Femur (tissue), 1 donor: ENCODE measurements at places on chromosomes 4 and X.

- peak; percentile 43 for DNase-seq
Observed at GRCh38 chr4:186948361-186949242, 224.9 kb upstream of the FAT1 start.

DNA sequence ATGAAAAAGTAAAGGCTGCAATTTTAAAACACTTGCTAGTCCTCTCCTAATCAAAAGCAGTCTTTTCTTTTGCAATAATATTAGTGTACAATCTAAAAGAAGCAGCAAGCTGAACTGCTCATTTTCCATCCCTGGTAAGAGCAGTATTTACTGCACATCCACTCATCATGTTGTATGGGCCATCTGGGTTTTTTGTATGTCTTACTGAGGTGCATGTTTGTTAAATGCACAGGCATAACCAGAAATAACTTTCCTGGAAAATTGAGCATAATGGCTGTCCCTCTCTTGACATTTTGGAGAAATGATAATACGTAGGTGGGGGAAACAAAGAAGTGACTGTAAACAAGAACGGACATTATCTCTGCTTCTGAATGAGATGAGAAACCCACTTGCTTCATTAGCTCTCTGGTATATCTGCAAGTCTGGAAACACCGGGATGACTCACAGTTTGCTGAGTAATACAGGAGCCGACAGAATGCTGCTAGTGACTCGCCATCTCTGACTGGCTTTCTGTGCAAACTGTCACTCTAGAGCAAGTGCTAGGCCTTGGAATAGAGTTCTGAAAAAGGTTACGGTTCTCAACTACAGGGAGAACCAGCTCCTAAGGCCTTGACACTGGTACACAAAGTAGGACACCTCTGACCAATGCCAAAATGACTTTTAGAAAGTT lies 85.7 kb upstream of the MTM1 start:
- no peak for DNase-seq

DNA sequence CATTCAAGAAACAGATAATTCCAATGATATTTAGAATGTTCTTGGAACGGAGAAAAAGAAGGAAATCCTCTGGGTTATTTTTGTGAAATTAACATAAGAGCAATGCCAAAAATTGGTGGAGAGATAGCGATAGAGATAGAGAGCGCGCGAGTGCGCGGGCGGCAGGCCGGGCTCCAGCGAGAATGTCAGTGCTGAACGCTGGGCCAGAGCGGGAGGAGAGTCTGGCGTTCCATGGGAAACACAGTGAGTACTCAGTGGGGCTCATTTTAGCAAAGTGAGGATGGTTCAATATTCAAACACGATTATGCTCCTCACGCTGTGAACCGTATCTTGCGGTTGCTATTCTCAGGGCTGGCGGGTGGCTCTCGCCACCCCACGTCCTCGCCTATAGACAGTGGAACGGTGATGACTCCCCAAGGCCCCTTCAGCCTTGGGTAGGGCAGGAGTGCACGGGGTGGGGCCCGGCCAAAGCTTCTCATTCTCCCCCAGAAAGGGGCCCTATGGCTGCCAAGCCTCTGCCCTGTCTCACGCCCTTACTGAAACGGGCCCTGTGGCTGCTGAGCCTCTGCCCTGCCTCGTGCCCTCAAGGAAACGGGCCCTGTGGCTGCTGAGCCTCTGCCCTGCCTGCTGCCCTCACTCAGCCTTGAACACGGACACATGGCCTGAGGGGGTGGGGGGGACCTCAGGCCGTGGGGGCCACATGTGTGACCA lies 16.9 kb downstream of the CPLX1 start:
- no peak for DNase-seq

DNA sequence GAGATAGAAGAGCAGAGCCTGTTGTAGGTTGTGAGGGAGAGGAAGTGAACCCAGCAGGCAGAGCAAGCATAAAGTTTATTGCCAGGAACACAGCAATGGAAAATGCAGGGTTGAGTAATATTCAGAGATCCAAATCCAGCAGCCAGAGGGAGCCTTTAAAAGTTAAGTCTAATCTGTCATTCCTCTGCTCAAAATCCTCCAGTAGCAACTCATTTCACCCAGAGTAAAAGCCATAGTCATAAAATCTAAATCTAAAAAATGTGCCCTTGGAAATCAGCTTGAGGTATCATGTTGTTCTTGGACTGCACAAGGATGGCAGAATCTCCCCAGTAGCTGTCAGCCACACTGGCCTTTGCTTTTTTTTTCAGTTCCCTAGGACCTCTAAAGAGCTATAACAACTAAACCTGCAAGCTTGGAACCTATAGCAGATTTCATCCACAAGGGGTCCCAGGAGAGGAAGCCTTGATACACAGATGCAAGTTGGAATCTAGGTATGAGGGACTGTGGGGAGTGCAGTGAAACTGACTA lies 62.9 kb upstream of the FRAS1 start:
- DNase-seq = peak; percentile 28

DNA sequence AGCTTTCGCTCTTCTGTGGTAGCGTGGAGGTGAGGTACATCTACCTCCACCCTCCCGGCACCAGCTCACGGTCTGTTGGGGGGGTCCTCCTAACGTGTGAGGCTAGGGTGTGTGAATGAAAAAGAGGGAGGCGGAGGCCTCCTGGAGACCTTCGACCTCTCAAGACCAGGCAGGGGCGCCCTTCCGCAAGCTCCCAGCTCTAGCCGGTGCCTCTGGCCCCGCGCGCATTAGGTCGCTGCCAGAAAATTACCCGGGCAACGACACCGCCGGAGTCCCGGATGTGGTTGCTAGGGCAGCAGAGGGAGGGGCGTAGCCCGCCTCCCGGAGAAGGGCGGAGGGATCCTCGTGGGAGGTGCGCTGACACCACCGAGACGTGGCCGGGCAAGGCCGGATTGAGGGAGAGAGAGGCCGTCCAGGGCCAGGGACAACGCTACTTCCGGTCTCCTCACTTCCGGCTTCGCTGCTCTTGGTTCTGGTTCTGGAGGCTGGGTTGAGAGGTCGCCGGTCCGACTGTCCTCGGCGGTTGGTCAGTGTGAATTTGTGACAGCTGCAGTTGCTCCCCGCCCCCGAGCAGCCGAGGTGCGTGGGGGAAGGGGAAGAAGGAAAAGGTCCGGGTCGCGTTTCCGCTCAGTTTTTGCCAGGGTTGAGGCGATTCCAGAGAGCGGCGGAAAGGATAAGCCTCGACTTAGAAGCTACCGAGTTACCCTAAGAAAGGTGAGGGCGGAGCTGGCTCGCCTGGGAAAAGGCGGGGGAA lies at the start of the genes ARFIP1 and TIGD4:
Gene ARFIP1 (plus strand): TSS at position 442 of the 754 bp plus-strand sequence. CDS start 49,680 bp downstream, outside the sequence.
Gene TIGD4 (minus strand): TSS at position 218 of the 754 bp plus-strand sequence. CDS start 8,726 bp downstream, outside the sequence.
- peak; percentile 99 for DNase-seq

DNA sequence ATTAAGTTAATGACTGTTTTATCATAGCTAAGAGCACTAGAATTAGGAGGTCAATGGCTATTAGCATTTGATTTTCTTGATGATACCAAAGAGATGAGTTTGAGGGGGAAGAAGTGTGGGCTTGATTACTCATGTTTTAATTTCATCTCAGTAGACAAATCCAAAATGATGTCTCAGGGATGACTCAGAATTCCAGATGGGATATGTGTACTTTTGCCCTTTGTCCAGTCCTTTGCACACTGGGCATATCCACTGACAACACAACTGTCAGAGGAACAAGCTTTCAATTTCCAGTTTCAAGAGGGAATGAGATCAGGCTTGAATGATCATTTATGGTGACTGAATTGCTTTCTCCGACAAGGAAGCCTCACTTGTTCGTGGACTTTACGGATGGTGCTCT lies 325.3 kb upstream of the FTHL17 start:
- DNase-seq = no peak

DNA sequence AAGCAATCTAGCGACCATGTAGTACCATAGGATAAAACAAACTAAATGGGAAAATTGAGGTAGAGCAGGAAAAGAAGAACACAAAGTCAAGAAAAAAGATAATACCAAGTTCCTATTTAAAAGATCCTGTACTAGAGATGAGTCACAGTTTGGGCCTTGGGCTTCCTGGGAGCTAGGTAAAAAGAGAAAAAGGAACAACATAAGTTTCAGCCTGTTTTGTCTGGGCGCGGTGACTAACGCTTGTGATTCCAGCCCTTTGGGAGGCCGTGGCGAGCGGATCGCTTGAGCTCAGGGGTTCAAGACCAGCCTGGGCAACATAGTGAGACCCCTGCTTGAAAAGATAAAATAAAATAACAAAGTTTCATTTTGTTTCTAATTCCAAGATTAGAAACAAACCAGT lies 14.0 kb upstream of the TMEM156 start:
- no peak for DNase-seq

DNA sequence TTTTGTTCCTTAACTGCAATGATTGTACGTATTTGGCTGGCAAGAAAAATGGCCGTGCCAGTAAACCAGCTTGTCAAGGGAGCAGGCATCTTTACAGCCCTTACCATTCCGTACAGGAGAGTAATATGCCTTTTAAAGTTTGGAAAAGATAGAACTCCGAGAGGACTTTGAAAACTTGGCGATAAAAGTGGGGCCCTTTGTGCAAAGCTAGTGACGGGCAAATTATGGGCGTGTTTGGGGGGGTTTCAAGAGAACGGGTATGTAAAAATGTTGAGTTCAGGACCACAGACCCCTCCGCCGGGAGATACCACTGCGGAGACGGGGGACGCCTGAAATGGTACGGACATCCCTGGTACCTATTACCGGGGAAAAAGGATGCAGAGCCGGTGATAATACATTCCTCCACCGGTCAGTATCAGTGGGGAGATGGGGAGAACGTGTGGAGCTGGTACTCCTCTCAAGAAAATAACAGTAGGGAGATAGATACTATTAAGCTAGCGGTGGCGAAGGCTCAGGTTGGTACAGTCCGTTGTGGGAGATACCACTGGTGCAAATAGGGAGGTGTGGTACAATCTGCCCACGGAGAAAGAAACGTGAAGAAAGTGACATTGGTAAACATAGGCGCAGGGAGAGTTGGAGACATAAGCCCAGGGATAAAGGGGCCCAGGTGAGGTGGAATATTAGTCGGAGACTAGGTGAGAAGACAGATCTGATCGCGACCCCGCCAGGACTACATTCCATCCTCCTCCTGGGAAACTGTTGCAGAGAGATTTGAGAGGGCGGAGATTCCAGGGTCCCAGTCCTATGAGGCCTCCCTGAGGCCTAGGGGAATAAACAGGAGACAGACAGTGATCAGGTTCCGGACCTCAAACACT lies 14.5 kb downstream of the SPACA5 start:
- DNase-seq = peak; percentile 86

GRCh38 chr4:151646322-151646721 lies 114.5 kb downstream of the GATB start:
- DNase-seq = no peak

DNA sequence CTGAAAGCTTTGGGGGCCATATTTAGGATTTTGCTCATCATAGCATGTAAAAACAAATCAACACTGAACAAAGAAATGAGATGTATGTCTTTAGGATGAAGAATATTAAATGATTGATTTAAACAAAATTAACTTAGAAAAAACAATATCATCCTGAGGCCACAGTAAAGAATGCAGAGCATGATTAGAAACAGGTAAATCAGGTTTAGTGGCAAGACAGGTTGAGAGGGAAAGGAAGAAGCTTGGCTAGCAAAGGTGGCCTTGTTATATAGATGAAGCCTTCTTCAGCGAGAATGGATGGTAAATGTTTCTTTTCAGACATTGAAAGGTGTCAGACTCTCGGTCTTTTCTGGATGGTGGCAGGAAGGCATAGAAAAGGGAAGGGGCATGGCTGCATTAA lies 11.9 kb upstream of the MAGEB16 start:
- DNase-seq = no peak

- no peak for DNase-seq
Observed at GRCh38 chrX:85503258-85504158, 124.0 kb upstream of the POF1B start.

- no peak for DNase-seq
Observed at GRCh38 chr4:62618042-62618441, 1417.9 kb downstream of the ADGRL3 start.

DNA sequence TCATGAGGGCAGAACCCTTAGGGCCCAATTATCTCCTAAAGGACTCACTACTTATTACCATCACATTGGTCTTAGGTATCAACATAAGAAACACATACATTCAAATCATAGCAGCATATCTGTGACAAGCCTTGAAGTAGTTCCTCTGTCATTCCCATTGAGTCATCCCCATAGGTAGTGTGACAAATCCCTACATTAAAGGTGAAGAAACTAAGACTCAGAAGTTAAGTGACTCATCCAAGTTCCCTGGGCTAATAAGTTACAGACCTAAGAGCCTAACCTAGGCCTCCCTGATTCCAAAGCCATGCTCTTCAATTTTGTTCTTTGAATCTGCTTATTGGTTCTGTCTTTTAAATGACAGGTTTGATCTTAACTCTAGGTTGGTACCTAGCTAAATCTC lies 58.2 kb downstream of the CD38 start:
- DNase-seq = no peak
